ENCODE measurements at places on chromosomes 1 and 21.

DNA sequence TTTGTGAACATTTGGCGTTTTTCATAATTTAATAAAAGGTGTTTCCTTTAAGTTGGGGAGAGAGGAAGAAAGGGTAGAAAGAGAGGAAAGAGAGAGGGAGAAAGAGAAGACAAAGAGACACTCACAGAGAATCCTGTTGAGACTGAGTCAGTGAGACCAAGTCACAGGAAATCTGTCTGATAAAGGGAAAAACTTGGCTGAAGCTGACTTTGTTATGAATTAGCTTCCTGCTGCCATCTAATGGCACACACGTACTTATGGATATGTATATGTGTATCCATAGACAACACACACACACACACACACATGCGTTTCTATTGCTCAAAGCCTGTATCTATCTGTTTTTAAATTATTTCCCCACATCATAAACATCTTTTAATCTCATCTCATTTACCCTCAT, 42.5 kb upstream of the DISC1 start:
- peak; percentile 11 for DNase-seq

DNA sequence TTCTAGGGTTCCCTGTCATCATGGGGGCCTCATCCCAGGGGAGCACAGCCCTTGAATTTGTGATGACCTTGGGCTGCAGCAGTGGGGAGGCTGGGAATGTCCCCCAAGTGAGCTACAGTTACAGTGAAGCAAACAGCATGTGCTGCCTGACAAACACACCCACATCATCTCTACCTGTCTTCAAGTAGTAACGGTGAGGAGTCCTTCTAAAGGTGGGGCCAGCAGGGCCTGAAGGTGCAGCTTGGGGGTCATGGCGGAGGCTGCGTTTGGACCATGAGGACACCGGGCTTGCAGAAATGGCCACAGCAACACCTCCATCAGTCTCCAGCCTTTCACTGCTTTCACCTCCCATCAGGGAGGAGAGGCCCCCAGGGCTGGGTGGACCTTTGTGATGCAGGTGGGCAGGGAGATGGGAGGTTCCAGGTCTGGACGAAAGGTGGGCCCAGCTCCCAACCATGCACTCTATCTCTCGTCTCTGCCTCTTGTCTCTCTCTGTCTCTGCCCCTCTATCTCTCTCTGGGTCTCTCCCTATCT, 55.7 kb downstream of the WNT9A start:
- DNase-seq: no peak

- DNase-seq: peak; percentile 22
Observed at GRCh38 chr1:244863491-244864252, 671 bp downstream of the HNRNPU start.

DNA sequence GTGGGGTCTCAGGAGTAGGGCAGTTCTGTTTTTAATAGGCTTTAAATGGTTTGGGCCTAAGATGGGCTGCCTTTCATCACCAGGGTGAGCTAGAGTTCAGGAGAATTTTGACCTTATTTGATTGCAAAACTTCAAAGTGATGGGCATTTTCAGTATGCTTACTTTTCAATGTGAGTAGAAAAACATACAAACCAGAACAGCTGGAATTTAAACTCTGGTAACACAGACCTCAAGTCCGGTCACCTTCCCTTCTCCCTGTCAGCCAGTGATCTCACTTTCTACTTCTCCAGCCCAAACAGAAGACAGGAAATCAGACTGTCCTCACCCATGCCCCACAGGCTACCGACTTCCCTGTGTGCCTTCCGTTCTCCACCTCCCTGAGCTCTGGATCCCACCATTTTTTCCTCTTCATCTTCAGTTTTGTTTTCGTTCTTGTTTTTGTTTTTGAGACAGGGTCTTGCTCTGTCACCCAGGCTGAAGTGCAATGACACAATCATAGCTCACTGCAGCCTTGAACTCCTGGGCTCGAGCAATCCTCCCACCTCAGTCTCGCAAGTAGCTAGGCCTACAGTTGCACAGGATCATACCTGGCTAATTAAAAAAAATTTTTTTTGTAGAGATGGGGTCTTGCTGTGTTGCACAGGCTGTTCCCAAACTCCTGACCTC, 374.0 kb downstream of the CAMTA1 start:
- no peak for DNase-seq

- DNase-seq: no peak
Observed at GRCh38 chr1:182755632-182756031, 33.9 kb upstream of the NPL start.

GRCh38 chr1:160718210-160718609, 6.6 kb upstream of the CD48 start:
- no peak for DNase-seq
